ENCODE measurements at places on chromosomes 4 and X. TPM values are rescaled to one million over a fixed set of nuclear protein-coding genes. Genes with fewer than 3 reads are reported as not detected.

DNA sequence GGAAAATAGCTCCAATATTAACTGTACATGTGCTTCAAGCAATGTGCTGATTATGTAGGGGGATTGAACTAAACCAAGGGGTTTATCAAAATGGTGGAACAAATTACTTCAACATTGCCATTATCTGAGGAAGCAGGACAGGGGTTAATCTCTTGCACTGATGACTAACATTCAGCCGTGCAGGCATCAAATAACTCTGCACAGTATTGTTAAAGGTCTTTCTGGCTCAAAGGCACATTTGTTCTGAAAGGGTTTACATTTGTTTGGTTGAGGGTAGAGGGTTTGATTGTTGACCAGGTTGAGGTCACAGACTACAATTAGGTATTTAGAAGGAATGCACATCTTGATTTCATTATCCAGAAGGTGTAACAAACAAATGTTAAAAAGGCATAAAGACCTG is 32.2 kb upstream of the CCSER1 start:
- peaks cover 54% of the 10 kb centered on the region for H3K4me1 ChIP-seq
- no peaks in the 10 kb centered on the region for H3K27me3 ChIP-seq
- H3K4me3 ChIP-seq = no peak overlapping the region
- H3K36me3 ChIP-seq = no peaks in the 10 kb centered on the region
- no peak overlapping the region for H3K27ac ChIP-seq

MAGEB10 gene
- total RNA-seq = not detected

GRCh38 chrX:71919431-71919830 is 8.8 kb downstream of the NHSL2 start:
- H3K27ac ChIP-seq = no peak overlapping the region
- H3K36me3 ChIP-seq = no peaks in the 10 kb centered on the region
- DNase-seq = no peak
- H3K4me1 ChIP-seq = no peaks in the 10 kb centered on the region

GRCh38 chr4:54781756-54782155 is 124.0 kb downstream of the KIT start:
- H3K27me3 ChIP-seq = no peaks in the 10 kb centered on the region
- no peak overlapping the region for H3K27ac ChIP-seq
- no peak overlapping the region for H3K4me3 ChIP-seq
- no peak for DNase-seq

CENPVL1 gene
- total RNA-seq = not detected

SPANXN4 gene
- total RNA-seq = not detected

GRCh38 chr4:174423257-174423944 is 98.9 kb downstream of the HPGD start:
- no peak overlapping the region for H3K27ac ChIP-seq
- H3K36me3 ChIP-seq = no peaks in the 10 kb centered on the region
- no peak overlapping the region for H3K4me3 ChIP-seq
- no peaks in the 10 kb centered on the region for H3K4me1 ChIP-seq
- no peaks in the 10 kb centered on the region for H3K27me3 ChIP-seq

DNA sequence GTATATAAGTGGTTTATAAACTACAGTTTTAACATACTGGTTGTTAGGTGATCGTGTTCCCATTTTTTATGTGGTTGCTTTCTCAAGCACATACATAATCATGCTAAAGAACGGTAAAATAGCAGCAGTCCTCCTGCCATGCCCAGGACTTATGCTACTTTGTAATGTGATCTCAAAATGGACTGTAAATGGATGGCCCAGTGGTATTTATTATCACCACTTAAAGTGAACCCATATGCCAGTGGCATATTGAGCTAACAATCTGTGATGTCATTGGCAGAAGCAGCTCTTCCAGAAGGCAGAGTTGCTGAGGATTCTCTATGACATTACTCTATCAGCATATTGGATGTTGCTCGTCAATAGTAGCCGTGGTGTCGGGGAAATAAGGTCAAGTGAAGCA is 28.6 kb downstream of the ANK2 start:
- no peak overlapping the region for H3K4me3 ChIP-seq
- H3K27me3 ChIP-seq = no peaks in the 10 kb centered on the region
- no peaks in the 10 kb centered on the region for H3K36me3 ChIP-seq
- no peak overlapping the region for H3K27ac ChIP-seq
- H3K4me1 ChIP-seq = peaks cover 35% of the 10 kb centered on the region
- no peak for DNase-seq

DNA sequence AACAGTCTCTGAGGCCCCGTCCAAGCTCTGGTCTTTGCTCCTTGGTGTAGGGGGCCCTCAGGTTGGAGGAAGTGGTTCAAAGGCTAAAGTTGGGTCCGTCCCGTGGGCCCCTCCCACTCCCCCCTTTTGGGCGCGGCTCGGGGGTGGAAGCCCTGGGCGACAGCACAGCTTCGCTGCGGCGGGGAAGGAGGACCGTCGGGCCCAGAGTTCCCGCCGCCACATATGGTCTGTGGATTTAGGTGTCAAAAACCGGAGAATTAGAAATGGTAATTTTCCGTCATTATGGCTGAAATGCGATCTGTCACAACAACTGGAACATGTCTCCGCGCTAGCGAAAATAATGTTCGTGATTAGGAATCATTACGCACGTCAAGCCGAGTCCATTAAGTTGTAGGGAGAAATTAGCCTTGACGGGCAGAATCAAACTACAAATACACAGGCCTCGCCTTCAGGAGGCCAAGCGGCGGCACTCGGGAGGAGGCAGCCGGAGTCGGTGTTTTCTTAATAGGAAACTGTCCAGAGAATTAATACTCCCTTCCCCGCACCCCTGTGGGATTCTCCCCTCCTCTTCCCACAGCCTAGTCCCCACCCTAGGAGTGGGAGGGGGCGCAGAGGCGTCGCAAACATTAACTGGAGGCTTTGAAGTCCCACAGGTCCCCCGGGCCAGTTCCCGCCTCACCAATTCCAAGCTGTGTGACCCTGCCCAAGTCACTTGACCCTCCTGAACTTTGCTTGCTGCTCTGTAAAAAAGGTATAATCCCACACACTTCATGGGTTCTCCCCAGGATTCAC is 15.0 kb downstream of the NKX3-2 start:
- H3K27me3 ChIP-seq = 0 out of 2 replicates have a peak, but pooled peaks cover 2% of the 10 kb centered on the region
- H3K27ac ChIP-seq = no peak overlapping the region
- H3K4me1 ChIP-seq = peaks cover 15% of the 10 kb centered on the region

FOXR2 gene
- total RNA-seq = not detected

GRCh38 chr4:26162101-26162500 is 158.7 kb upstream of the RBPJ start:
- H3K36me3 ChIP-seq = no peaks in the 10 kb centered on the region
- H3K27ac ChIP-seq = no peak overlapping the region
- H3K27me3 ChIP-seq = no peaks in the 10 kb centered on the region
- no peak for DNase-seq
- no peak overlapping the region for H3K4me3 ChIP-seq
- H3K4me1 ChIP-seq = no peaks in the 10 kb centered on the region

GRCh38 chr4:168880811-168881595 is 129.1 kb downstream of the CBR4 start:
- no peak for DNase-seq
- H3K4me3 ChIP-seq = no peak overlapping the region
- H3K27me3 ChIP-seq = no peaks in the 10 kb centered on the region
- H3K27ac ChIP-seq = no peak overlapping the region
- peaks cover 4% of the 10 kb centered on the region for H3K4me1 ChIP-seq
- no peaks in the 10 kb centered on the region for H3K36me3 ChIP-seq

DNA sequence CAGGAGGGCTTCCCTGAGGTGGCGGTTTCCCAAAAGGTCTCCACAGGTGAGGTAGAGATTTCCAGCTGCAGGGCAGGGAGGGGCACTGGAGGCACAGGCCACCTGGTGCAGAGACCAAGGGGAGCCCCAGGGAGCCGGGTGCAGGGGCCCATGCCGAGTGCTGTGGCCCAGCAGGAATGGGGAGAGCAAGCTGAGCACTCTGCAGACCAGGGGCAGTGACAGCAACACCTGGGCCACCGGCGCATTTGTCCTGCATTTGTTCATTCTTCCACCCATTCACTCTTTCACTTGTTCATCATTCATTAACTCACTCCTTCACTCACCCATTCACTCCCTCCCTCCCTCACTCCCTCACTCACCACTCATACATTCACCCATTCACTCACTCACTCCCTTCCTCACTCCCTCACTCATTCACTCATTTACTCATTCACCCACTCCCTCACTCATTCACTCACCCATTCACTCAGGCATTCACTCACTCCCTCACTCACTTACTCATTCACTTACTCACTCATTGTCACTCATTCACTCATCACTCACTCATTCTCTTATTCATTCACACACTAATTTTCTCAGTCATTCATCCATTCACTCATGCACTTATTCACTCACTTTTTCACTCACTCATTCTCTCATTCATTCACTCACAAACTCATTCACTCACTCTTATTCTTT is 16.3 kb downstream of the CPZ start:
- H3K4me3 ChIP-seq = no peak overlapping the region
- no peak overlapping the region for H3K27ac ChIP-seq
- H3K36me3 ChIP-seq = no peaks in the 10 kb centered on the region
- H3K27me3 ChIP-seq = no peaks in the 10 kb centered on the region
- H3K4me1 ChIP-seq = no peaks in the 10 kb centered on the region

PABPC1L2B gene
- total RNA-seq = not detected

DNA sequence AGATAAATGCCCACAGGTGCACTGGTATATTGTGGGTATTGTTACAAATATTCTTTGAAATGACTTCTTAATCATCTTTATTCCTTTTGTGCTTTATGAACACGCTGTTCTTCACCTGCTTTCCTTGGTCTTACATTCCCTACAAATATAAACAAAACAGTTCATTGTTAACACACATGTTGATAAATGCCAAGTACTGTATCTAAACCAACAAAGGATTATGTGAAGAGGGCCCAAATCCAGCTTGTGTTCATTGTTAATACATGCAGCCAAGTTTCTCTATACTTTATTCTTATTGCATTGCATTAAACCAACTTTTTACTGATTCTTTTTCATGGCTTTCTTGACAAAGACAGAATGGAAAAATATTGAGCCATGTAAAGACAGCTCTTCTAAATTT is 42.8 kb downstream of the AREG start:
- no peak overlapping the region for H3K4me3 ChIP-seq
- H3K4me1 ChIP-seq = no peaks in the 10 kb centered on the region
- DNase-seq = no peak
- no peaks in the 10 kb centered on the region for H3K27me3 ChIP-seq
- no peaks in the 10 kb centered on the region for H3K36me3 ChIP-seq
- no peak overlapping the region for H3K27ac ChIP-seq

GRCh38 chrX:123330229-123330942 is 146.3 kb downstream of the GRIA3 start:
- no peaks in the 10 kb centered on the region for H3K36me3 ChIP-seq
- no peak overlapping the region for H3K4me3 ChIP-seq
- H3K27me3 ChIP-seq = no peaks in the 10 kb centered on the region
- no peaks in the 10 kb centered on the region for H3K4me1 ChIP-seq
- no peak overlapping the region for H3K27ac ChIP-seq
- DNase-seq = no peak

- H3K27me3 ChIP-seq = no peaks in the 10 kb centered on the region
- peaks cover 5% of the 10 kb centered on the region for H3K36me3 ChIP-seq
- no peak for DNase-seq
These were observed 69.3 kb downstream of the ANKRD17 start for GRCh38 chr4:73189274-73189810.

- H3K4me3 ChIP-seq = no peak overlapping the region
- no peak for DNase-seq
- no peaks in the 10 kb centered on the region for H3K36me3 ChIP-seq
- no peaks in the 10 kb centered on the region for H3K4me1 ChIP-seq
- no peak overlapping the region for H3K27ac ChIP-seq
These were observed 1312.1 kb downstream of the ADGRL3 start for GRCh38 chr4:62512271-62512670.

HTN3 gene
- not detected for total RNA-seq

DNA sequence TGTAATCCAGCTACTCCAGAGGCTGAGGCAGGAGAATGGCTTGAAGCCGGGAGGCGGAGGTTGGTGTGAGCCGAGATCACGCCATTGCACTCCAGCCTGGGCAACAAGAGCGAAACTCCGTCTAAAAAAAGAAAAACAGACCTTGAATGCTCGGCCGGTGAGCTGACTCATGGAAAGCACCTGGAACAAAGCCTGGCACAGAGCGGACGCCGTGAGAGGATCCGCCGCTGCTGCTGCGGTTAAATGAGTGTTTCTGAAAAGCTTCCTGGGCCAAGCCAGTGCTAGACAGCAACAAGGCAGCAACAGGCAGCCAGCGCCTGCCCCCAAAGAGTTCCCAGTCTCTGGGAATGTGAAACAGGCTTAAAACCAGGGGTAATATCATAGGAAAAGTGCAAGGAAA is 186.4 kb downstream of the AFAP1 start:
- H3K4me3 ChIP-seq = peak overlapping the region; percentile 89
- H3K27ac ChIP-seq = no peak overlapping the region
- no peaks in the 10 kb centered on the region for H3K27me3 ChIP-seq
- peaks cover 10% of the 10 kb centered on the region for H3K4me1 ChIP-seq
- H3K36me3 ChIP-seq = no peaks in the 10 kb centered on the region
- DNase-seq = no peak

GRCh38 chr4:4406455-4407298 is 19.8 kb downstream of the NSG1 start:
- no peaks in the 10 kb centered on the region for H3K27me3 ChIP-seq
- H3K4me3 ChIP-seq = no peak overlapping the region
- H3K27ac ChIP-seq = no peak overlapping the region
- H3K36me3 ChIP-seq = no peaks in the 10 kb centered on the region

Measured in Karpas-422 (cell line).